ENCODE measurements at places on chromosomes 4 and X.

DNA sequence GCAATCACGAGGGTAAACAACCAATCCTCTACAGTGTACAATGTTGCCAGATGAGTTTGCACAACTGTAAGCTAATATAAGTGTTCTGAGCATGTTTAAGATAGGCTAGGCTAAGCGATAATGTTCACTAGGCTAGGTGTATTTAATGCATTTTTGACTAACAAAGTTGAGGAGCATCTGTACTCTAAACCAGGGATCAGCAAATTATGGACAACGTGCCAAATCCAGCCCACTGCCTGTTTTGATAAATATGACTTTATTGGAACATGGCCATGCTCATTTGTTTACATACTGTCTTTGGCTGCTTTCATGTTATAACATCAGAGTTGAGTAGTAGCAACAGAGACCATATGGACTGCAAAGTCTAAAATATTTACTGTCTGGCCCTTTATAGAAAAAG, 46.3 kb upstream of the ARHGEF6 start:
- no peak for DNase-seq

DNA sequence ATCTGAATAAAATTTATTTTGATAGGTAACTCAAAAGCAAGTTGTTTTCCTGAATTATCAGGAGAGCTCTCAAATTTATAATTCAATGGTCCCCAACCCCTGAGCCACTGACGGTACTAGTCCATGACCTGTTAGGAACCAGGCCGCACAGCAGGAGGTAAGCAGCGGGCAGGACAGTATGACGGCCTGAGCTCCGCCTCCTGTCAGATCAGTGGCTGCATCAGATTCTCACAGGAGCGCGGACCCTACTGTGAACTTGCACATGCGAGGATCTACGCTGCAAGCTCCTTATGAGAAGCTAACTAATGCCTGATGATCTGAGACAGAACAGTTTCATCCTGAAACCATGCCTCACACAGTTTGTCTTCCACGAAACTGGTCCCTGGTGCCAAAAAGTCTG, 37.9 kb upstream of the SEC24B start:
- no peak for DNase-seq

GRCh38 chr4:107130157-107130556, 94.0 kb upstream of the DKK2 start:
- DNase-seq, result no peak

DNA sequence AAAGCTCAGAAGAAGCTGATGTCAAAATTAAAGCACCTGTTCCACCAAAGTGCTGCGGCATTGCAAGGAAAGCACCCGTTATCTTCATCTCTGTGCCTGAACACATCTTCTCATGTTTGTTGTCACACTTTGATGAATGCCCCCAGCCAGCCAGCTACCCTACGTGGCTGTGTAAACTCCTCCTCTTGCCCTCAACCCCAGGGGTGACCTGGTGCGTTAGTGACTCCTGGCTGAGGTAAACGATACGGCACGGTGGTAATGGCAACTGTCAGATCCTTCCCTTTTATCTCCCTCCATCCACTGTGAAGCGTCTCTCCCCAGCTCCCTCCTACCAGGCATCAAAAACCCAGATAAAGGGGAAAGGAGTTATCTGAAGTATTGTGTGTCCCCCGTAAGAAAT, 90.6 kb upstream of the WWC2 start:
- DNase-seq, result no peak

- no peak for DNase-seq
Observed at GRCh38 chr4:87523307-87523706, 5.9 kb downstream of the SPARCL1 start.

DNA sequence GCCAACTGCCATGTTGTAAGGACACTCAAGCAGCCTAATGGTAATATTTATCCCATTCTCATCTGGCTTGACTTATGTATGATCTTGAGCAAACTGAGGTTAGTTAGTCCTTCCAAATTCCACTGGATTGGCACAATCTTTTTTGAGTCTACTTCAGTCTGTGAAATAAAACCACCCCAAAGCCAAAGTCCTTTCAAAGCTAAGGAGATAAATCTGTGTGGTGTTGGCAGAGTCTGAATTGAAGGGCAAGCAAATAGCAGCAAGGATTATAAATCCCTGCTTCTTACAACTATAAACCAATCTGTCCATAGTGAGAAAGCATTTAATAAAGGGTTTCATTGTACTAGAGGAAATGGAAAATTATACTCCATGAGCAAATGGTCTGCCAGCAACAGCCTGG, 233.9 kb upstream of the GLRA2 start:
- no peak for DNase-seq

DNA sequence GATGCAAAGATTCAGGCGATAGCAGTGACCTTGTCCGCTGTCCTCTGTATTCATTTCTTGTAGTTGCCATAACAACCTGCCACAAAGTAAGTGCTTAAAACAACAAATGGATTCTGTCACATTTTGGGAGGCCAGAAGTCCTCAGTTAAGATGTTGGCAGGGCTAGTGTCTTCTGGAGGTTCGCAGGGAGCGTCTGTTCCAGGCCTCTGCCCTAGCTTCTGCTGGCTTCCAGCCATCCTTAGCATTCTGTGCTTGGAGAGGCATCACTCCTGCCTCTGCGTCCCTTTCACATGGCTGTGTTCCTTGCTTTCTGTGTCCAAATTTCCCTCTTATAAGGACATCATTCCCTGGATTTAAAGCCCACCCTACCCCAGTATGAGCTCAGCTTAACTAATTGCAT, 31.5 kb upstream of the ZNF185 start:
- no peak for DNase-seq

DNA sequence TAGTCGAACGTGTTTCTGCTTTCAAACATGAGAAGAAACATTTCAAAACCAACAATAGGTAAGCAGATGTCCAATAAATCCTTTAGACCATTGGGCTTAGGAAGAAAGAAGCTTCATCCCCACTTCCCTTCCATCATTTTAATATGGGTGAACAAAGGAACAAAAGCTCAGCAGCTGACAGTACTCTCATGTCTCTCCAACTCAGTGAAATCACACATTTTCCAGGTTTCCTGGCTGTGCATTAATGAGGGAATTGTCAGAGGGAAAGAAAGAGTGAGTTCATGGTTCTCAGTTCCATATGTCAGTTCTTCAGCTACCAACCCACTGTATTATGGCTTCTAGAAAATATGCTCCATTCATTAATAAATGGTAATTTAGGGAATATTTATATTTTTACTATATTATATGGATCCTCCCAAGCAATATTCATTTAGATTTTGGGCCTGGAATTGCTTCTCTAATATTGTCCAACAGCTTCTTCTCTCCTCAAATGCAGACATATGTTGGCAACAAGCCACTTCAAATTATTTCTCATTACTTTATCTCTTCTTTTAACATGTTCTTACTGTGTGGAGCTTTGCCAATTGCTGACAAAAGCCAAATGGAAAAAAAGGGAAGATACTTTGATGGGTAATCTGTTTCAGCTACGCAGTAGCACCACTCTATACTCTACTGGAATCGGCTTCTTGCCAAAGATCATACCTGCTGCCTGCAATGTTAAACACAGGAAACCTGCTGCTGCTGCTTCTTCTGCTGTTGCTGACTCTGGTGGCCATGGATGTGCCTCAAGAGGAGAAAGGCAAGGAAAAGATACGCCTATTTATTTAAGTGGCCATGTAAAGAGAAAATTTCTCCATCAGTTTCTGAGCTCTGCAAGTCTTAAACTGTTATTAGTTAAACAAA, 1757.6 kb downstream of the ARAP2 start:
- DNase-seq, result no peak

GRCh38 chr4:143713553-143713952, 13.1 kb upstream of the FREM3 start:
- no peak for DNase-seq

DNA sequence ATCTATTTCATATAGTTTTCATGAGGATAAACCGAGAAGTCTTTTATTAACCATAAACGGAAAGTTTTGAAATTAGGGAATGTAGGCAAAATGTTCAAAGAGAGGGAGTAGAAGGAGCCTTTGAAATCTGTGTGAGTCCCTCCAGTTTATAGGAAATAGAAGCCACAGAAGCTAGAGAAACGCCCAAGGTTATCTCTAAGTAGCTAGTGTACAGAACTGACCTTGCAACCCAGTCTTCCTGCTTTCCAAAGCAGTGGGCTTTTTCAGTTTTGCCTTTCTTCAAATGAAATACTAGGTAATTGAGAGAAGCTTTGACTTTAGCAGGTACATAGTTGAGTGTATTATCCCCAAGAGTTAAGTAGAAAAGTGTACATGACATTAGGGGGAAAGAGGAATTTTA, 39.4 kb downstream of the STIM2 start:
- DNase-seq, result no peak

DNA sequence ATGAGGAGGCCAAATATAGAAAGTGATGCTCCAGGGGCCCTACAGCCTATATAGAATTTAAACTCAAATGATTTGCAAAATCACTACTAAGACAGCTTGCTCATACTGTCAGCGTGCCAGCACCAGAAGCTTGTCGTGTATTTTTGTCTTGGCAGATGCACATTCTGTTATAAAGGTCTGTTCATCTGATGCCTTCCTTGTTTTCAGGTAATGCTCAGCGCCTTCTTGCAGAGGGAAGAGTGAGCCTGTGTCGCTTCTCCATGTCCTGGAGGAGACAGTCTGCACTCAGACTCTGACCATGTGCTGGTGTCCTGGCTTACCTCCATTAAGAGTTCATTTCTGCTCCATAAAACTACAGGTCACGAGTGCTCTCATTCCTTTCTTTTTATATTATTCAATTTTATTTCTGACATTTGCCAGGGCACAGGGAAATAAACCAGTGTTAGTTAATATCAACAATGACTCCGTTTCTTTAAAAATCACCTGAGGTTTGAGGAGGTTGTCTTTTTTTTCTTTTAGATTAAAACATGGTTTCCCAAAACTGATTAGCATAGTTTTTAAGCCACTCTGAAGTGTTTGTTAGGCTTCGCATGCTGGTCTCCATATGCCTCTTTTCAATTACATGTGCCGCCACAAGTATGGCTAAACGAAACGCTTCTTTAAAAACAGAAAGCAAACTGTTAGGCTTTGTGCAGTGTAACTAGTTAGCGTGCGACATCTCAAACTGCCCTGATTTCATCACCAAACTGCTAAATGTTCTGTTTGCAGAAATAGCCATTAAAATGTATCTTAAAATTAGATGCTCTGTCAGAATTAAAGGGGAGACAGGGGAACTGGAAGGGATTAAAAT, 215.2 kb upstream of the GK2 start:
- no peak for DNase-seq

DNA sequence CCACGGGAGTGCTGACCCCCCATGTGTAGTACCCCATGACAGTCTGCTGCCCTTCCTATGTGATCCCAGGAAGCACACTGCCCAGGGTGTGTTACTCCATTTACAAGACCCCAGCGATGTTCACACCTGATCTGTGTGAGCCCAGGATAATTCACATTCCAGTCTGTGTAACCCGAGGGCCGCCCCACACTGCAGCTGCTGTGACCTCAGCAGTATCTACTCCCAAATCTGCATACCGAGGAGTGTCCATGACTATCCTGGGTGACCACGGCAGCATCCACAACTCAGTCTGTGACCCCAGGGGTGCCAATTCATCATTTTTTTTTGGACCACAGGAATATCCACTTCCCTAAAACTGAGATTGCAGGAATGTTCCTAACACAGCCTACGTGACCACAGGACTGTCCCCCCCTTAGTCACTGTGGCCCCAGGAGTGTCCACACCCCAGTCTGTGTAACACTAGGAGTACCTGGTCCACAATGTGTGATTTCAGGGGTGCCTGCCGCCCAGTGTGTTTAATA, 7.8 kb upstream of the GLOD5 start:
- DNase-seq, result no peak

DNA sequence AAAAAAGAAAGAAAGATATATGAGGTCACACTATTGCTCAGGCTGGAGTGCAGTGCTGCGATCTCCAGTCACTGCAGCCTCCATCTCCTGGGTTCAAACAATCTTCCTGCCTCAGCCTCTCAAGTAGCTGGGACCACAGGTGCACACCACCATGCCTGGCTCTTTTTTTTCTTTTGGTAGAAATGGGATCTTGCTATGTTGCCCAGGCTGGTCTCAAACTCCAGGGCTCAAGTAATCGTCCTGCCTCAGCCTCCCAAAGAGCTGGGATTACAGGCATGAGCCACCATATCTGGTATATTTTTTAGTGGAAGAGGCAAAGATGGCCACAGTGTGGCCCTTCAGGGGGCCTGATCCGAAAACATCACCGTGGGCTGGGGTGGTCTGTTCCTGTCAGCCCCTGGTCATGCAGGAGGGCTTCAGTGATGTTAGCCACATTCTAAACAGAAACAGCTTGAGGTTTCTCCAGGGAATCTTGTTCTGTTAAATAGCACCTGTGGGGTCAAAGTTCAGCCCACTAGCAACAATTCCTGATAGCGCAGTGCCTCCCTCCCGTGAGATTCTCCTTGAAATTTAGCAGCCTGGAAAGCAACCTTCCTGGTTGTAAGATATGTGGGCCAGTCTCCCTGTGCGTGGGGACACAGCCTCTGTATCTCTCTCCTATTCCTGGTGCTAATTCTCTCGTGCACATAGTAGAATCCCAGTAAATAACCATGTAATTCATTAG, 7.3 kb upstream of the DHRSX start:
- no peak for DNase-seq

- no peak for DNase-seq
Observed at GRCh38 chr4:94334962-94335361, 7.7 kb downstream of the HPGDS start.

- DNase-seq, result no peak
Observed at GRCh38 chr4:99022566-99022965, 27.0 kb downstream of the METAP1 start.

DNA sequence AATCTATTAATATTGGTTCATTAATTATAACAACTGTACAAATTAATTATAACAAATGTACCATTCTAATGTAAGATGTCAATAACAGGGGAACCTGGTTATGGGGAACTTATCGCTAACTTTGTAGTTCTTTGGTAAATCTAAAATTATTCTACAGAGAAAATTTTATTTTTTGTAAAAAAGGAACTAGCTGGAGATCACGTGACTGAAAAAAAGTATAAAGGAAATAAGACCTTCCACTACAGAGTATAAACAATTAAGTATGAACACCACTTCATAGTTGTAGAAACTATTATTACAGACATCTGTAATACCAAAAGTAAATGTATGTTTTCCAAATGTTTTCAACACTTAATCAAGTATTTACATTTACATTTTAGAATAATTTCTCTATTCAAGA, 77.9 kb upstream of the DKK2 start:
- no peak for DNase-seq
